CD4-positive, alpha-beta T cell treated with Interleukin-17A for 4 hours (primary cell): ENCODE measurements at places on chromosomes 4 and X.
A peak's percentile ranks its signal among the peaks of the same experiment; 100 is the strongest.

GRCh38 chr4:93403571-93403970, 425.0 kb upstream of the ATOH1 start:
- DNase-seq: no peak

GRCh38 chr4:142016031-142016430, 379.6 kb downstream of the IL15 start:
- no peak for DNase-seq

- DNase-seq: no peak
These were observed 60.6 kb upstream of the PAGE5 start for GRCh38 chrX:55159551-55159950.

DNA sequence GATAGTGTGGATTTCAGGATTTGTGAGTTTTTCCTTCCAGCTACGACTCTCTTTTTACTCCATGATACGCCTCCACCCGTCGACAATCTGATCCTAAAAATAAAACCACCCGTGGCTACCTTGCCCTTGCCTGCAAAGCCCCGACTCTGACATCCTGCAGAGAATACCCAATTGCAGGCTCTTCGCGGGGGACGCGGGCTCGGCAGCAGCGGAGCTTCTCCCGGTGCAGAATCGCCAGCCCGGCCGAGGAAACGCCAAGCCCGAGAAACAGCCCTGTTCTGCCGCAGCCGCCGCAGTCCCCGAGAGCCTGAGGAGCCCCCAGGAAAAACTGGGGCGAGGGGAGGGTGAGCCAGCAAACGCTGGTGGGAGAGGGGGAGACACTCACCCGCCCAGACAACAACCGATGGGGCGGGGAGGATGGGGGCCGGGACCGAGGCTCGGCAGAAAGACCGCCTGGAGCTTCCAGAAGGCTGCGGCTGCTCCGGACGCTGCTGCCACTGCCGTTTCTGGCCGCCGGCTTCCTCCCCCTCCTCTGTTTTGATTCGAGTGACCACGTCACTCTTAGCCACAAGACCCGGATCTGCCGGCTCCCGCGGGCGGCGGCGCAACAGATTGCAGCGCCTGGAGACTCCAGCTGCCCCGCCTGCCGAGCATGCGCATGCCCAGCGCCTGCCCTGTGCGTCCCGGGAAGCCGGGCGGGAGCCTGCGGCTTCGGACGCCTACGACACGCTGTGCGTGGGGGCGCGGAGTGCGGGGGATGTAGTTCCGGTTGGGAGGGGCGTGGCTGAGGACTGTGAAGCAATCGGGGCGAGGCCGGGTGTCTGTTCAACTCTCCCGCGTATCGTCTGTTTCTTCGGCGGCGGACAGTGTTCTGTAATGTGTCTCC, at the start of gene SMIM14:
SMIM14 (minus strand) TSS at position 512 of the 886 bp plus-strand sequence. CDS start 33,720 bp downstream, outside the sequence.
- DNase-seq: peak; percentile 94
